Keratinocyte (primary cell): ENCODE measurements at places on chromosomes 4 and X. TPM values are rescaled to one million over a fixed set of nuclear protein-coding genes. Genes with fewer than 3 reads are reported as not detected.

The MAGEC1 gene
- not detected in 3 replicates for polyA plus RNA-seq

- H3K27me3 ChIP-seq = no peaks in the 10 kb centered on the region
- H3K4me3 ChIP-seq = no peak overlapping the region
- H3K27ac ChIP-seq = no peak overlapping the region
Measured at GRCh38 chrX:22686138-22686541, 313.6 kb upstream of the DDX53 start.

GRCh38 chrX:97372001-97372766 lies 488.5 kb downstream of the RPA4 start:
- H3K27ac ChIP-seq = no peak overlapping the region
- H3K27me3 ChIP-seq = no peaks in the 10 kb centered on the region
- no peak for DNase-seq
- no peaks in the 10 kb centered on the region for H3K4me1 ChIP-seq

DNA sequence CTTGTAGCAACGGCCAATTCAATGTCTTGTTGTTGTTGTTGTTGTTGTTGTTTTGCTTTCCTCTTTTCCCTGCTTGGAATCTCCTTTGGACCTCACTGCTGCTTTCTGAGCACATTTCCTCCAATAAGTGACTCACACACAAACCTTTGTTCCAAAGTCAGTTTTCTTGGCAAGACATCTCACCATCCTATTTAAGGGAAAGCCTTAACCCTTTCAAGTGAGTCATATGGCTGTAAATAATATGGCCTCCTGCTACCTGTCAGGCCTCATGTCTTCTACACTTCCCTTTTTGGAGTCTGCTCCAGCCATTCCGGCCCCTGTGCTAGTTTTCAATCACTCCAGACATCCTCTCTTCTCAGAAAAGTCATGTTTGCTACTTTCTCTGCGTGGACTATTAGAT lies 79.5 kb upstream of the MAGEB10 start:
- H3K4me1 ChIP-seq = no peaks in the 10 kb centered on the region
- H3K27me3 ChIP-seq = no peaks in the 10 kb centered on the region
- DNase-seq = no peak
- no peaks in the 10 kb centered on the region for H3K36me3 ChIP-seq

The CCKAR gene
- not detected in 3 replicates for polyA plus RNA-seq

GRCh38 chr4:88447371-88448095 lies 9.4 kb upstream of the HERC5 start:
- H3K27me3 ChIP-seq = no peaks in the 10 kb centered on the region
- H3K36me3 ChIP-seq = no peaks in the 10 kb centered on the region
- no peak overlapping the region for H3K4me3 ChIP-seq
- peaks cover 35% of the 10 kb centered on the region for H3K4me1 ChIP-seq
